ENCODE measurements at places on chromosomes 13 and 19.

DNA sequence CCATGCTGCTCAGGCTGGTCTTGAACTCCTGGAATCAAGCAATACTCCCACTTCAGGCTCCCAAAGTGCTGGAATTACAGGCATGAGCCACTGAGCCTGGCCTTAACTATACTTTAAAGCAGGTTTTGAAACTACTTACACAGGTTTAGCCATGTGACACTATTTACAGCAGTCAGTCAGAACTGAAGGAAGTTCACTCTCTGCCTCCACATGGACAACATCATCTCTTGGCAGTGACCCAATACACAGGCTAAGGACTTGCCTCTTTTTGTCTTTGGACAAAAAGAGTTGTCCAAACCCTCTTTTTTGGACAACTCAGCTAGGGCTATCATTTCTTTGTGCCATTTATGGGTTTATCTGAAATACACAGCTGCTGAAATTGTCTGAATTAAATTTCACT, 89.0 kb upstream of the CLDN10 start:
- DNase-seq, result no peak

GRCh38 chr13:48654511-48654910, 782 bp downstream of the CYSLTR2 start:
- no peak for DNase-seq

GRCh38 chr19:43380008-43380407, 26.5 kb downstream of the CD177 start:
- no peak for DNase-seq

GRCh38 chr13:85498774-85499173, 300.4 kb downstream of the SLITRK6 start:
- DNase-seq, result no peak

DNA sequence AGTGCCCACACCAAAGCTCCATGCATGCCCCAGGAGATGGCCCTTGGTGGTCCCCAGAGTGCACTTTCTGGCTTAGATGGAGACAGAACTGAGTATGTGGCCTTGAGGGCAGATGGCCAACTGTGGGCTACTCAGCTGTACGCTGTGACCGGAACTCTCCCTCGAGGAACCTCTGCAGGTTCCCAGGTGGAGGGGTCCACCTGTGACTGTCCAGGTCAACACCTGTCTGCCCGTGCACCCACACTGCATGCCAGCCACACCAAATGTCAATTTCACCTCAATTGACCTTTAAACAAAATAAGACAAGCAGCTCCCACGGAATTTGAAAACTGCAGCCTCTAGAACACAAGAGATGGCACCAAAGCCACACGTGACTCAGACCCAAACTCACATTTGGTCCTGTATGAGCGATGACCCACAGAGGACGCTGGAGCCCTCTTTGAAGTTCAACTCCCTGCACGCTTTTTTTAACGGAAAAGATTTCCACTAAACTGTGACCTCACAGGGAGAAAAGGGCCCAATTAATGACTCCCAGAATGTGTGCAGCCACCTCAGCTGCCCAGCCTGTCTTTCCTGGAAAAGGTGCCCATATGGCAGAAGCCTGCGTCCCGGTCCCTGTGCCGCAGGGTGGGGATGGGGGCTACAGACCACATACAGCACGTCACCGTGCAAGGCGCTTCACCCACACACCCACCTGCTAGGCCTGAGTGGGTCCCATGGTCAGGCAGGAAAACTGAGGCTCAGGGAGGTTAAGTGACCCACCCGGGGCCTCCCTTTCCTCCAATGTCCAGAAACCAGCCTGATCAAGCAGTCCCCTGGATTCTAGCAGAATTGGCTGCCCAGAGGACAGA, 47.7 kb downstream of the KLF2 start:
- DNase-seq, result no peak

- DNase-seq, result no peak
Measured at GRCh38 chr13:72820156-72820897, 38.4 kb downstream of the PIBF1 start.

- no peak for DNase-seq
Measured at GRCh38 chr19:29022165-29022564, 190.8 kb downstream of the UQCRFS1 start.

- DNase-seq, result no peak
Measured at GRCh38 chr19:14954071-14954655, 12.9 kb downstream of the OR7C2 start.

- DNase-seq, result no peak
Measured at GRCh38 chr19:30549151-30549550, 177.0 kb downstream of the ZNF536 start.

GRCh38 chr13:79918620-79919019, 422.3 kb downstream of the SPRY2 start:
- DNase-seq, result no peak

GRCh38 chr19:13095393-13095784, 7.3 kb downstream of the LYL1 start:
- DNase-seq, result no peak

DNA sequence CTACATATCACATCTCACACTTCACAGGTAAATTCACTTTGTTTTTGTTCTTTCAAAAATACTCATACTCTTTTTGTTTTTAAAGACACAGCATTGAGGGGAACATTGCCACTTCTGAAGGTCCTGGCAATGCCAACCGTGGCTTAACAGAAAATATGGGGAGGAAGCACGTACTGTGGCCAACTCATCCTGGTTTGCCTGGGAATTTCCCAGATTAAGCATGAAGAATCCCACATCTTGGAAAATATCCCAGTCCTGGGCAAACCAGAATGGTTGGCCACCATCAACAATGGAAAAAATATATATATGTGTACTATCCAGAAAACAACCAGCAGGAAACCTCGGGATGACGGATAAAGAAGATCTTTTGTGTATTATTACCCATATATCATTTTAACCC, 1032.2 kb upstream of the SLC10A2 start:
- DNase-seq, result no peak

GRCh38 chr19:53789708-53790678, 34.1 kb downstream of the NLRP12 start:
- no peak for DNase-seq

DNA sequence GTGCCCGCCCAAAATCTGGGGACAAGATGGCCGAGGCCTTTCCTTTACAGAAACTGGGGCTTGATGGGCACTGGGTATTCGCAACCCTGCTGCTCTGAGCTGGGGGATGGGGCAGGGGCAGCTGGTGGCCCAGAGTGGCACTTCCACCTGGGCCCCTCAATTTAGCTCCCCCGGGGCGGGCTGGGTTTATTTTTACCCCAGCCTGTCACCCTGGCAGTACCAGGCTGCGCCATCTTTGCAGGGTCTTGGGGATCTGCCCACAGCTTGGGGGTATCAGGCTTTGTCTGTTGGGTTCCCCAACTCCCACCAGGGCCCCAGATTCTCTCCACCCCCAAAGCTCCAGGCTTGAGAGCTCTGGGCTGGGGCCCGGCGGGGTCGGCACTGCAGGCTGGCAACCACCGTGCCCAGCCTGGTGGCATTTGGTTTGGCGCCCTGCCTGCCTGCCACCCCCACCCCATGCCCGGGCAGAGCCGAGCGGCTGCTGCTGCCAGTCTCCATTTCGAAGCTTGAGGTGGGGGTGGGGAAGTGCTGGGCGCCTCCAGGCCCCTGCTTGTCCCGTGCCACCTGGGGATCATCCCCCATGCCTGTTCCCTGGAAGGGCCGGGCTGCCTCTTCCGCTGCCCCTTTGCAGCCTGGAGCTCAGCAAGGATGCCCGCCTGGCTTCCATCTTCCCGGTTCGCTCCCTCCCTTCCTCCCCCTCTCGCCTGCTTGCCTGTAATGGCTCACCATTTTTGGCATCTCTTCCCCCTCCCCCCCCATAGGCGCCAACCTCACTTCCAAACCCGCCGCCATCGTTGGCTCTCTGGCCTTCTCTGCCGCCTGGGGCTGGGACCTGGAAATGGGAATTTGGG, 11.4 kb downstream of the NFIX start:
- DNase-seq, result no peak

- DNase-seq, result no peak
Measured at GRCh38 chr19:12943437-12944044, 2.1 kb upstream of the RAD23A start.
